Nasal cavity respiratory epithelium epithelial cell of viscerocranial mucosa (primary cell): ENCODE measurements at places on chromosomes 4 and X. TPM values are rescaled to one million over a fixed set of nuclear protein-coding genes. Genes with fewer than 3 reads are reported as not detected.

The ZNF157 gene
- total RNA-seq, result under 0.01 and 0.07 TPM in 2 replicates

The TRAM1L1 gene
- total RNA-seq, result 0.34 and 1.3 TPM in 2 replicates

The CCKAR gene
- not detected in 2 replicates for total RNA-seq

The FGFR3 gene
- total RNA-seq, result 16.4 and 164 TPM in 2 replicates

The FAAH2 gene
- total RNA-seq, result 7.5 and 10.1 TPM in 2 replicates

The TMEM129 gene
- 15.4 and 32.7 TPM in 2 replicates for total RNA-seq

The FRAS1 gene
- 19.8 and 30.4 TPM in 2 replicates for total RNA-seq

The HS3ST1 gene
- total RNA-seq, result 3.4 and 14.2 TPM in 2 replicates

The GABRE gene
- 21.9 and 54.4 TPM in 2 replicates for total RNA-seq

The ASB12 gene
- total RNA-seq, result not detected in 2 replicates

The XAGE1A gene
- not detected in 2 replicates for total RNA-seq

The UBA6 gene
- 108 and 168 TPM in 2 replicates for total RNA-seq

The SH2D1A gene
- under 0.01 TPM in 1 of 2 replicates, not detected in the other for total RNA-seq

The AMTN gene
- total RNA-seq, result 0.34 and 1.3 TPM in 2 replicates
